ENCODE measurements at places on chromosomes 4 and X. TPM values are rescaled to one million over a fixed set of nuclear protein-coding genes. Genes with fewer than 3 reads are reported as not detected.

GIMD1 gene
- total RNA-seq = not detected

MAGEA8 gene
- total RNA-seq = not detected

CT45A1 gene
- not detected for total RNA-seq

CXXC4 gene
- not detected for total RNA-seq

APLN gene
- 583 TPM for total RNA-seq

FANCB gene
- 4.1 TPM for total RNA-seq

TMEM271 gene
- not detected for total RNA-seq

Data from mammary microvascular endothelial cell (primary cell).